ENCODE measurements at places on chromosomes 5 and 9. TPM values are rescaled to one million over a fixed set of nuclear protein-coding genes. Genes with fewer than 3 reads are reported as not detected.

- no peak for DNase-seq
Observed at GRCh38 chr9:120257483-120257882, 322.5 kb downstream of the CDK5RAP2 start.

- DNase-seq = no peak
Observed at GRCh38 chr5:110064603-110065268, 375.0 kb downstream of the MAN2A1 start.

FANCG gene
- polyA plus RNA-seq = 10.0 TPM

LAMC3 gene
- not detected for polyA plus RNA-seq

DNA sequence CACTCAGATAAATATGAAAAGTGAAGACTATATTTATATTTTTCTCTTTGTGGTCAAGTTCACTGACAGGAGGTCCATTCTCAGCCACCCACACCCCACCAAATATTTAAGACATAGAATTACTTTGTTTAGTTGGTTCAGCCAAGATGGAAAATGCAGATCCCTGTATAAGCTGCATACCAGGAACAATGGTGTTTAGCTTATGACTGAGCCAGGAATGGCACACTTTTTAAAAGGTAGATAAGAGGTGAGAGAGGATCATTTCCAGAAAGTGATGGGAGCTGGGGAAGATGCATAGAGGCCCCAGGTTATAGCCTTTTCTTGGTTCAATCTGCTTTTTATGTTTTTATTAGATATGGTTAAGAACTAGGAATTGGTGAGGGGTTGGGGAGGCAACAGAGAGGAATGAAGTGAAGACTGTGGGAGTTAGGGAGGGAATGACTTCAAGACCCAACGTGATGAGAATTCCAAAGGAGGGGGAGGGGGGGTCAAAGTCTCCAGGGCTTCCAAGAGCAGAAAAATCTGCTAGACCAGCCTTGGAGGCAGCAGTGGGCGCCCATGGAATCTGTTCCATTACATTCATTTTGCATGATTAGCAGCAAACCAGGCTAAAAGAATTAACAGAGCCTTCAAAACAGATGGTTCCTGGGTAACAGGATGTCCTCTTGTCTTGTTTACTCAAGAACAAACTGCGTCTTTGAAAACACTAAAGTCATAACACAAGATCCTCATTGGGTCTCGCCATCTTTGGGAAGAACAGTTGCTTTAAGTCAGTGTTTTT lies 95.2 kb downstream of the FGF1 start:
- no peak for DNase-seq

- DNase-seq = no peak
Observed at GRCh38 chr5:156479849-156480248, 152.9 kb downstream of the SGCD start.

DNM1 gene
- polyA plus RNA-seq = 0.18 TPM

UBE2QL1 gene
- not detected for polyA plus RNA-seq

DNA sequence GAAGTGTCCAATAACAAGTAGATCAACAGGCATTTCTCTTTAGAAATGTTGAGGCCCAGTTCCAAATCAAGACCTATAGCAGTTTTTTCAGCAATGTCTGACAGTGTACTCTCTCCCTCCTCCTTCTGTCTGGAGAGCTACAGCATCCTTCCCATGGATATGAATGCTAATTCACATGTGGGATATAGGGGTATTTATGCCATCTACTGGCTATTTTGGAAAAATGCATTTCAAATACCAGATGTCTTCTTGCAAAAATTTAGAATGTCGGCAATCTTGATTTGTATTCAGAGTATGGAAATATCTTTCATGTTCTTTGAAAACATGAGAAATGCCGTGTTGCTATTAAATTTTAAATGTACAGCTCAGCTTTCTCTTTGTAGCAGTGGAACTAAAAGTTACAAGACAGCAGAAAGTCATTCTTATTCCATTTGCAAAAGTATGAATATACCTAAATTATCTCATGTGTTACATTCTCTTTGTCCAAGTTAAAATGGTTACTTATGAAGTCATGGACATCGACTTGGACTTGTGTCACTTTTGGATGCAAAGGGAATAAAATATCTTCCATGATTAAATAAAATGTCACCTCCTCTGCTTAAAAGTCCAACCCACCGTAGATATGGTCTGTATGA lies 647.8 kb downstream of the TAF11L14 start:
- no peak for DNase-seq

GRCh38 chr5:60960591-60960990 lies 15.6 kb downstream of the NDUFAF2 start:
- DNase-seq = no peak

DNA sequence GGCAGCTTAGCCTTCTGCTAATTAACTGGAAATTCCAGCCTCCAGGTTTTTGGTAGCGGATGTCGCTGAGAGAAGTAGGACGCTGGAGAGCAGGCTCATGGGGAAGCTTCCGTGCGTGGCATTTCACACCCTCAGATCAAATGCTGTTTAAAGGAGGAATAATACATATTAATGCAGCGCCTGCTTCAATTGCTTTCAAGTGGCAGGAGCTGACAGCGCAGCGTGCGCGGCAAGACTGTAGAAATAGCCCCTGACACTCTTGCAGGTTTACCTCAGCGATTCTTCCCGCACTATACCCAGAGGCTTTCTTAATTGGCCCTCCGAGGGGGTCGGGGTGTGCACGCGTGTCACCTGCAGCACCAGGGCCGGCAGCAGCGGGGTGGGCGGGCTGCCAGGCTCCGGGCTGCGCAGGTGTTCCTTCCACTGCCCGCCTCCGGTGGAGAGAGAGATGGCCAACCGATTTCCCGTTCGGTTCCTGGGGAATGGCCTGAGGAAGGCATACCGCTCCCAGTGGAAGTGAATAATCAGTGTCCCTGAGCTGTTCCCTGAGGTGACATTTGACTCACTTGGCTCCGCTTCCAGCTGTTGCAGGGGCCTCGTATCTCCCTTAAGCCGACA lies 427.9 kb downstream of the KCTD16 start:
- DNase-seq = no peak

DNA sequence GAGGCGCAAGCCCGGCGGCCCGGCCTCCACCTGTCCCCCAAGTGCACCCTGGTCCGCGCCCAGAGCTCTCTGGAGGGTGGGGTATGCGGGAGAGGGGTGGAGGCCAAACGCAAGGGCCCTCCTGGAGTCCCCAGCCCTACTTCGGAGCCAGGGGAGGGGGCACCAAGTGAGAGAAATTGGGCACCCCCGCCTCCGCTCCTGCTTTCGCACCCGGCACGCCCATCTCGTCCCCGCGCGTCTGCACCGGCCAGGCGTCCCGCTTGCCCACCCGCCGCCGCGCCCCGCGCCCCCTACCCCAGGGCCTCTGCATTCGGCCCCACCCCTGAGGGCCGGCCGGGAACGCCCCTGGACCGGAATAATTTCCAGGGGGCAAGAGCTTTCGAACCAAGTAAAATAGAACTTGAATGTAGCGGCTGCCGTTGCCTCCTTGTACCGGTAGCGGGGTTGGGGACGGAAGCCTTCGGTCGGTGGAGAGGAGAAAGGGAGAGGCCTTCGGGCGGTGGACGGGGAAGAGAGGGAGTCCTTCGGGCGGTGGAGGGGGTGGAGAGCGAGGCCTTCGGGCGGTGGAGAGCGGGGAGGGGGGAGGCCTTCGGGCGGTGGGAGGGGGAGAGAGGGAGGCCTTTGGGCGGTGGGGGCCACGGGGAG lies 694 bp upstream of the PHPT1 start:
- peak; percentile 22 for DNase-seq

PCDHA9 gene
- not detected for polyA plus RNA-seq

DNA sequence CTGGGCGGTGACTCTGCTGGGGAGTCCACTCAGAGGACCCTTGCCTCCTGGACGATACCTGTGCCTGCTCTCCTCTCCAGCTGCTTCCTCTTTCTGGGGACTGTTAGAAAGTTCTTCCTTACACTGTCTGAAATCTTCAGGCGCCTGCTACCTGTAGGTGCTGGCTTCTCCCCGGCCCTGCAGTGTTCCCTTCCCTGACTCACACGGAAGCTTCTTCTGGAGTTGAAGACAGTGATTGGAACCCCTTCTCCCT lies 562 bp downstream of the GSN start:
- DNase-seq = no peak

GRCh38 chr5:135810188-135810943 lies 24.1 kb upstream of the SLC25A48 start:
- no peak for DNase-seq

SOX30 gene
- polyA plus RNA-seq = 0.28 TPM

Data from CD8-positive, alpha-beta memory T cell (primary cell).